Uterus (tissue), 4 donors: ENCODE measurements at places on chromosomes 2 and 18.

- DNase-seq = no peak
Measured at GRCh38 chr18:54828986-54829385, 709 bp downstream of the RAB27B start.

GRCh38 chr2:178949584-178949983 is 100.4 kb downstream of the CCDC141 start:
- no peak for DNase-seq

DNA sequence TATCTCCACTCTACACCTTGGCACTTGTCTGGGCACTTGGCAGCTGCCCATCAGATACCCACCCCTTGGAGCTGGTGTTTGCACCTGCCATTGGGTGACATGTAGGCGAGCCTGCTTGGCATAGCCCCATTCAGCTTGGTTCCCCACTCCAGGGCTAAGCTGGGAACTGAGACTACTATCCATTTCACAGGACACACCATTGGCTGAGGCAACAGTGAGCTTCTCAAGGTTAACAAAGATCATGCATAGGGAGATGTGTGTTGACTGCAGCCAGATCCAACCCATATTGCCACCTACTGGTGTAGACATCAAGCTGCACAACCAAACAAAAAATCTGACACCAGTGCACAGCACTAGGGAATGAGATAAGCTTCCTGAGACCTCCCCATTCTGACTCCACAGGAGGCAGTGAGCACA is 1389.8 kb upstream of the TMEFF2 start:
- DNase-seq = no peak

GRCh38 chr2:49165662-49166061 is 11.3 kb upstream of the FSHR start:
- no peak for DNase-seq

GRCh38 chr2:36290306-36290856 is 65.2 kb upstream of the CRIM1 start:
- DNase-seq = no peak
